SK-N-SH treated with all-trans-retinoic acid at 6 μM for 48 hours (cell line): ENCODE measurements at places on chromosomes 2 and 18.

DNA sequence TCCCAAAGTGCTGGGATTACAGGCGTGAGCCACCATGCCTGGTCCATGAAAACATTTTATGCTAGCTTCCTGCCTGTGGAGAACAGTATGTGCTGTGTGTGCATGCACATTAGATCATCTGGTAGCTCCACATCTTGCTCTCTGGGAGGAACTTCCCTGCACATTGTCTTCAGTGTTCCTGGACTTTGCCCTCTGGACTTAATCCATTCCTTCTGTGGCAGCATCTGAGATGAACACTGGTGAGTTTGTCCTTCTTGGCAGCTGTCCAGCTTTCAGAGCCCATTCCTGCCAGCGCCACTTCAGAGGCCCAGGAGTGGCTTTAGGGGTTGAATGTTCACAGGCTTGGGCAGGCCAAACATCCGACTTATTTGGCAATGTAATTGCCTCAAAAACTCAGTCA is 65.2 kb downstream of the POU3F3 start:
- ATAC-seq, result no peak

DNA sequence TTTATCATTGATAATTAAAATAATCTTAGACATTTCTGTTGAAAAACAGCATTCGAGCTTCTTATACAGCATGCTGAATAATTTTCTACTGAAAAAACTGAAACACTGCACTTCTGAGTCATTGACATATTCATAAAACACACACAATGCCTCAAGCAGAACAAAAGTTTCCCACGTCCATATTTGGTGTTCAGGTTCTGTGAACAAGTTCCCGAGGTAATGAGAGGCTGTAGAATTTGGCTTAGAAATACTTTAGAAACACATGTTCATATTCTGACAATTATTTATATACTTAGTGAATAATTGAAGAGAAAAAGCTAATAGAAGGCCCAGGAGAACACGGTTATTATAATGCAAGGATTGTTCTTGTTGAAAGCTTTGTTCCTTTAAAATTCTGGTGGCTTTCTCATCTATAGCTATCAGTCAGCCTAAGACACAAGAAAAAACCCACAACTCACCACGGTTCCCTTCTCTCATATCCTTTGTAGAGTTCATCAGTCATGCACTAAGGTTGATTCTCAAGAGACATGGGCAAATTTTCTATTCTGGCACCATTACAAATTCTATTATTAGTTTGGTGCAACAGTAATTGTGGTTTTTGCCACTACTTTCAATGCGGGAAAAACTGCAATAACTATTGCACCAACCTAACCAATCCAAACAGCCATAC is 194.4 kb downstream of the TMX3 start:
- ATAC-seq, result no peak

- ATAC-seq, result no peak
Observed at GRCh38 chr2:32691678-32692077, 63.8 kb downstream of the TTC27 start.

DNA sequence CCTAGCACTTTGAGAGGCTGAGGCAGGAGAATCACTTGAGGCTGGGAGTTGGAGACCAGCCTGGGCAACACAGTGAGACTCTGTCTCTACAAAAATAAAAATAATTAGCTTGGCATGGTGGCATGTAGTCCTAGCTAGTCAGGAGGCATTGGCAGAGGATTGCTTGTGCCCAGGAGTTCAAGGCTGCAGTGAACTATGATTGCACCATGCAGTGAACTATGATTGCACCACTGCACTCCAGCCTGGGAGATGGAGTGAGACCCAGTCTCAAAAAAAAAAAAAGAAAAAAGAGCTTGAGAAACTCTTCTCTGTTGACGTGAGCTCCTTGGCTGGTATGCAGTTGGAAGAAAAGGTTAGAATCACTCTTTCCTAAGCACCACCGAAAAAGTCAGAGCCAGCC is 125.1 kb upstream of the TNP1 start:
- ATAC-seq, result no peak

GRCh38 chr2:24969784-24970183 is 2.0 kb downstream of the DNAJC27 start:
- ATAC-seq, result no peak

- peak; percentile 32; the same call in 1 of the 3 replicates for ATAC-seq
Observed at GRCh38 chr2:3447789-3448317, 68.4 kb downstream of the TRAPPC12 start.
